ENCODE measurements at places on chromosomes 5 and 9.

DNA sequence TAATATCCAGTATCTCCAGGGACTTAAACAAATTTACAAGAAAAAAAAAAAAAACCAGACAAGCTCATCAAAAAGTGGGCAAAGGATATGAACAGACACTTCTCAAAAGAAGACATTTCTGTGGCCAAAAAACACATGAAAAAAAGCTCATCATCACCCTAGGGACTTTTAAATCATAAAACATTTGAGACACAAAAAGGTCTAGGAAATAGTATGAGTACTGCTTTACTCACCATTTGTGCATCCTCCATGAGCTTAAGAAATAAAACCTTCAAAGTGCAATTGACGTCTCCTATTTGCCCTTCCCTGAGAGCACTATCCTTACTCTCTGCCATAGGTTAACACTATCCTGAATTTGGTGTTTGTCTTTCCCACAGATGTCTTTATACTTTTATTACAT is 193.7 kb upstream of the NREP start:
- DNase-seq = no peak

- DNase-seq = peak; percentile 62
Measured at GRCh38 chr9:87606841-87607521, 109.3 kb downstream of the DAPK1 start.

GRCh38 chr5:31664566-31664965 is 25.6 kb downstream of the PDZD2 start:
- no peak for DNase-seq

GRCh38 chr9:130770679-130771442 is 64.2 kb upstream of the ABL1 start:
- no peak for DNase-seq

DNA sequence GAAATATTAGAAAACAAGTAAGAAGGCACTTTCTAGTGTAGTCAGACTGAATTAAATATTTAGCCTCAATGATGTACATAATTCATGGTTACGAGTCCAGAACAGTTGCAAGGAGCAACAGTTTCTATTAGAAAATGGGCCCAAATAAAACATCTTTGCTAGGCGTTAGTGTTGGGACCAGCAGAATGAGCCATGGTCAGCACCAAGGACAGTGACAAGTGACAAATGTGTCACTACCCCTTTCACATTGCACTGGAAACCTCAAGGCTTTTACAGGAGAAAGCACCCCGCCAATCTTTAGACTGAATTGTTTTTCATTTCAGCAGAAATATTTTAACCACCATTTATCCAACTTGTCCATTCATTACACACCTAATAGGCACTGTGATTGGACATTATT is 301.3 kb upstream of the ADCY2 start:
- DNase-seq = no peak

- no peak for DNase-seq
Measured at GRCh38 chr9:16532681-16533450, 337.6 kb downstream of the BNC2 start.

GRCh38 chr5:80414113-80414512 is 6.2 kb downstream of the ZFYVE16 start:
- DNase-seq = no peak

GRCh38 chr9:26809795-26810194 is 82.8 kb downstream of the CAAP1 start:
- peak; percentile 53 for DNase-seq

GRCh38 chr5:89901983-89902382 is 507.6 kb downstream of the CETN3 start:
- no peak for DNase-seq

All from GM04503 (cell line).